ENCODE measurements at places on chromosomes 3 and 15.

GRCh38 chr3:150412561-150413231 is 4.6 kb downstream of the TSC22D2 start:
- DNase-seq = no peak

DNA sequence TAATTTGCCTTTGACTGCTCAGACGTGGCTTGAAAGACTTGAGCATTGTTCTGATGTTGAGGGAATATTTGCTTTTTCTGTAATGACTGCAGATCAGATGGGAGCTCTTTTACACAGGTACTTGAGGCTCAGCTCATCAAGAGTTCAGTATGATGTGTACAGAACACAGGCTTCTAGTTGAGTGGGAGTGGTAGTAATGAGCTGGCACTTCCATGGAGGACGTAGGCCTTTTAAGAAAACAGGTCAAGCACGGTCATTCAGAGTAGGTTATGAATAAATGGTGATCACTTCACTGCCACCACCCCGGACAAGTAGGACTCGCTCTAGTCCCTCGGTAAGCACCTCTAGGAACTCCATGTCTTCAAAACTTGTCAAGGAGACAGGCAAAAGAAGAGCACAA is 8.8 kb downstream of the EMC4 start:
- DNase-seq = no peak

DNA sequence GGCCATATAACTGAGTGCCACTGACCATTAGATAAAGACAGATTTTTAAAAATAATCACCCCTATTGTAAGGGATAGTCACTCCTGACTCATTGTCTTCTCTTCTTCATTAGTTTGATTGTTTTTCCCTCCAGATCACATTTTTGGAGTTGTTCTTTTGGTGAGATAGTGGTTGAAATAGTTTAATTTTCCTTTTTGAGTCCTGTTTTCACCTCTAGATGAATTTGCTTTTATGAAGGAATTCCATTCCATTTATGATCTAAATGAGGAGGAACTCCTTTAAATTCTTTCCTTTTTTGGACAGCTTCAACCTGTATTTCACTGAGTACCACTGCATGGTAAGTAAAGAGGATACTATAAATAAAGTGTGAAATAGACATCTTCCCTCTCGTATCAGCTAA is 112.4 kb downstream of the GREM1 start:
- no peak for DNase-seq

- DNase-seq = no peak
Measured at GRCh38 chr3:144221761-144222160, 250.1 kb downstream of the DIPK2A start.

DNA sequence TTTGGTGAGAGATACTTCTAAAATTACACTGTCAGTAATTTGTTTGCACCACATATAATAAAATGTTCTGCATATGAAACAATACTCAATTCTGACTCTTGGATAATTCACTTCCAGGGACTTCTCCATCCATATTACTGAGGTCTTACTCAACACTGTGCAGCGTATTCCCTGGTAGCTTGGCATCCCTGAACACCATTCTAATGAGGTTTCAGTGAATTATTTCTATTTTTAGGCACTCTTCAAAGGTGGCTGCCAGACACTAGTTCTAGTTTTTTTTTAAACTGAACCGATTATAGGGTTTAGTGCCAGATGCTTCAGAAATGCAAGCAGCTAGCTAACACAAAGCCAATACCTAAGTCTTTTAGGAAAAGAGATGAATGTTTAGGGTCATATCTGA is 283.3 kb downstream of the FEZF2 start:
- no peak for DNase-seq

- DNase-seq = no peak
Measured at GRCh38 chr3:149575213-149575960, 82.4 kb downstream of the WWTR1 start.

Measured in stimulated activated CD4-positive, alpha-beta T cell treated with anti-CD3 and anti-CD28 coated beads, Interleukin-1b, Interleukin-23, amount 100 ng/mL, for 1 hour (primary cell).